ENCODE measurements at places on chromosomes 16 and 17.

DNA sequence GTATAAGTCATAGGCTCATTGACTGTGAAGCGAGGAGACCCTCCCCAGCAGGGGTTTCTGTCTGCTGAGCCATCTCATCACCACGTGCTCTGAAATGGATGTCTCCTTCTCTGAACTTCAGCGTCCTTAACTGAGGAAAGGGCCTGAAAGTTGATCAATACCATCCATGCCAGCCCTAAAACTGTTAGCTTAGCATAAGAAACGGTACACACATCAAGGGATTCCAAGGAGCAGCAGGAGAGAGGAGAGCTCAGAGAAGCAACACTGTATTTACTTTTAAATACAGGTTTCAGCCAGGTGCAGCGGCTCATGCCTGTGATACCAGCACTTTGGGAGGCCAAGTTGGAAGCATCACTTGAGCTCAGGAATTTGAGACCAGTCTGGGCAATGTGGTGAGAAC is 248.9 kb upstream of the TNRC6C start:
- DNase-seq = no peak

- DNase-seq = no peak
Observed at GRCh38 chr17:65926599-65926998, 265.3 kb downstream of the CEP112 start.

DNA sequence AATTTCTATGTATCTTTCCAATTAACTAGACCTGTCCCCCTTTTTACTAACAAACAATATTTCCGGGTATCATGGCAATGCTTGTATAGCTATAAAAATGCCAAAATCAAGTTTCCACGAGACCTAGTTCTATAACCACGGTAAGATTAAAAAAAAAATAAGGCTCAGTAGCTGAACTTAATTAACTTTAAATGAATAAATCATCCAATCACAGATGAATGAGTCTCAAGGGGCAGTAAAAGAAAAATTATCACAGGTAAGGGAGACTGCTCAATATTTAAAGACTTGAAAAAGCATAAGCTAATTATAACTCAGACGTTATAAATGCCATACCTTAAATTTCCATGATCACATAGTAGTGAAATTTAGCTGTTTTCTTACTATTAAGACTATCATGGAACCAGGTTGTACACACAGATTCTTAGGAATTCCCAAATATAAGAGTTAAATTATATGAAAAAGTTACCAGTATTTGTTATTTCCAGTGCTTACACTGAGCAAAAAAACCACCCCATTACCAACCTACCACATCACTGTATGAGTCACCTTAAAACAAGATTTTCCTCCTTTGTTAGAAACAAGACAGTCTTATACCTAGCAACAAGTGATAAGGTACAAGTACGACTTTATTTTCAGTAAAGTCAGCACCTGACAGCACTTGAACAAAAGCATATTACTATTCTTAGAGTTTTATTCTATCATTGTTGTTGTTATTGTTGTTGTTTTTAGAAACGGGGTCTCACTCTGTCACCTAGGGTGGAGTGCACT is 20.6 kb downstream of the SSH2 start:
- no peak for DNase-seq

GRCh38 chr16:54928411-54929089 is 2.1 kb upstream of the IRX5 start:
- no peak for DNase-seq

GRCh38 chr17:73192894-73193701 is at the start of gene COG1:
Gene COG1, plus strand, starts transcription at chr17:73193055. Its CDS starts 15 bp downstream, at chr17:73193070.
- DNase-seq = no peak

GRCh38 chr16:58883131-58883530 is 149.0 kb upstream of the GOT2 start:
- DNase-seq = no peak

GRCh38 chr17:43552229-43552837 is 6.2 kb upstream of the ETV4 start:
- no peak for DNase-seq

DNA sequence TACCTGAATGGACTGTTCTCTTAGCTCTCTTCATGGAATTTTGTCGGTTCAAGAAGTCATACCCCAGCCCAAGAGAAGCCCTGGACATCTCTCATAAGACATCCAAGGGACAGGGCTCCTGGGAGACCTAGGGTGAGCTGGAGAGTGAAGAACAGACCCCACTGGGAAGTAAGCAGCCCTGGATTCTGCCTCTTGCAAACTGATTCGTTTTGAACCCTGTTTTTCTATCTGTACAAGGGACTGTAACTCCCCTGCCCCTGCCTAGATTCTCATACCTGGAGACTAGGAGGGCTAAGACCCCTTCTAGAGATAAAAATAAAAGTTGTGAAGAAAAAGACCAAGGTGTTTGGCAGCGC is 449 bp downstream of the CCL3L1 start:
- DNase-seq = no peak

- DNase-seq = no peak
Observed at GRCh38 chr17:8798846-8799569, at the start of gene MFSD6L. Gene MFSD6L, minus strand, starts transcription at chr17:8799365. Its CDS starts 245 bp downstream, at chr17:8799120.

GRCh38 chr17:82820278-82821251 is 19.3 kb downstream of the ZNF750 start:
- no peak for DNase-seq

All from GM04503 (cell line).